ENCODE measurements at places on chromosomes 16 and 17.

DNA sequence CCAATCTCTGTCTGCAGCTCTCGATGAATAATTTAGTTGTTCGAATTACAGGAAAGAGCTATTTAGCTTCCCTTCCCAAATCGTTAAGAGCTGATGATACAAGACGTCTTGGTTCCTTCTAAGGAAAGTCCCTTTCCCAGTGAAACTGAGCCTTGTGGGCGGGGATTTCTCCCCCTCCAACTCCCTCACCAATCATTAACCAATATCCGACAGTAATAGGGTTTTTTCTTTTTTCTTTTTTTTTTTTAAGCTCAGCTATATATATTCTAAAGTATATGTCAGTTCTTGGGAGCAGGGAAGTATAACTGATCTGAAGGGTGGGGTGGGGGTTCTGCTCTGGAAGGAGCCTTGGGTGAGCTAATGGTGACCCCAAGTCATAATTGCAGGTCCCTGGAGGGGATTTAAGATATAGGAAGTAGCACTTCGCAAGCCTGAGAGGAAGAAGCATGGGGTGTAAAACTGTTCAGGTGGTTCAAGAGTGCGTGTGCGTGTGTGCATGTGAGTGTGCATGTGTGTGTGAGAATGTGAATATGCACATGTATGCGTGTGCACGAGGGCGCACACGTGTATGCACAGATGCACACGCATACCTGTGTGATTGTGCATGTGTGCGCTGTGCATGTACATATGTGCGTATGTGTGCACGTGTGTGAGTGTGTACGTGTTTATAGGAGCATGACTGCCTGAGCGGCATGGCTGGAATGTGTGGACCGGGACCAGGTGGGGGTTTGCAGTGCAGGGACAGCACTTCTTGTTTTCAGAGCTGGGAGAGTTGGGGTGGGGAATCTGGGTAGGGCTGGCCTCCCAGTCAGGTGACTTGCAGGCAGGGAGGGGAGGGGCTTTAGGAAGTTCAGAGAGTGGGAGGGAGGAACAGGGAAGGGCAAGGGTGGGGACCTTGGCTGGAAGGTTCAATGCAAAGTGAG is 42.7 kb downstream of the SOCS3 start:
- no peak for DNase-seq

DNA sequence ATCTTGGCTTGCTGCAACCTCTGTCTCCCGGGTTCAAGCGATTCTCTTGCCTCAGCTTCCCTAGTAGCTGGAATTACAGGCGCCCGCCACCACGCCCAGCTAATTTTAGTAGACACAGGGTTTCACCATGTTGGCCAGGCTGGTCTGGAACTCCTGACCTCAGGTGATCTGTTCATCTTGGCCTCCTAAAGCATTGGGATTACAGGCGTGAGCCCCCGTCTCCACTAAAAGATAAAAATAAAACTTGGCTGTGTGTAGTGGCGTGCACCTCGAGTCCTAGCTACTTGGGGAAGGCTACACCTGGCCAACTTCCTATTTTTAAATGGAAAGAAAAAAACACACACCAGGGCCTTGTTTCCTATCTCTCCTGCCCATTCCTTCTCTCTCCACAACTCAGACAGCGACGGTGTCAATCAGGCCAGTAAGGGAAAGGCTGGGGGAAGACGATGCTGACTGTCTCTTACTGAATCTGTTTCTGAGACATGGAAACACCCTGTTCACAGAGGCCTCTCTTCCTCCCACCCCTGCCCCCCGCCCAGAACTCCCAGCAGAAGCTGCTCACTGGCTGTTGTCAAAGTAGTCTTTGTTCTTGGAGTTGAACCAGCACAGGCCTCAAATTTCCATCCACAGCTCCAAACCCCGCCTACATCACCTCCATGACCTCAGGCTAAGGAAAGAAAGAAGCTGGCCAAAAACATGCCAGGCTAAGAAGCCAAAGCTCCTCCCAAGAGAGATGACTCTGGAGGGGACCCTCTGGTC is 96.6 kb downstream of the NXN start:
- no peak for DNase-seq

DNA sequence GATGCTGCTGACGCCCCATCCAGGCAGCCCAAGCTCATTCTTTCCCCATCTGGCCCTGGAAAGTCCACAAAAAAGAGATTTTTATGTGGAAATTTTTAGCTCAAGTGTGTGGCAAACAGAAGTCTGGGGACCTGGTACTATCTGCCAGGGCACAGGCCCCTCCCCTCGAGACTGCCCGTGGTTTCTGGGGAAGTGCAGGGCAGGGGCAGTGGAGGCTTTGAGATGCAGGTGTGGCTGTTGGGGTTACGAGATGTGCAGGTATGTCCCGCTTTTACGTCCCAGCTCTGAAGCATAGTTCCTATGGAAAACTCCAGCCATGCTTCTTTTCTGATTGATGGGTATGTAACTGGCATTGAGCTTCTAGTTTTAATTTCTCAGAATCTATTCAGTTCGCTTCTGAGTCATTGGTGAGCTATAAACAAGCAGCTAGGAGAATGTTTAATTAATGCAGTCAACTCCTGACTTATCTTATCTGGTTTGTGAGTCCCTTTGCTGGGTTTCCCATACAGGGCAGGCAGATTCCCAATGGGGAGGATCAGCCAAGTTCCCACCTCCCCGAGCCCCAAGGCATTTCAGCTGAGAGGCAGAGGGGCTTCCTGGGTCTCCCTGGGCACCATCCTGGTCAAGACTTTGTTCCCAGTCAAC is 16.2 kb downstream of the TBX4 start:
- DNase-seq, result no peak

- DNase-seq, result peak; percentile 57
These were observed at the start of gene SDR42E1 for GRCh38 chr16:82011199-82011641. SDR42E1 (minus strand) TSS chr16:82011470; CDS start chr16:82000858, 10,612 bp downstream.

- DNase-seq, result no peak
These were observed 1.6 kb upstream of the MRPL38 start for GRCh38 chr17:75906143-75906884.

- DNase-seq, result no peak
These were observed 1.5 kb upstream of the CLDN7 start for GRCh38 chr17:7263801-7264078.

- DNase-seq, result no peak
These were observed 388 bp downstream of the OXLD1 start for GRCh38 chr17:81666092-81666341.

GRCh38 chr17:19410875-19411620 is at the start of gene RNF112:
RNF112 (plus strand) TSS chr17:19411232; CDS start chr17:19411409, 177 bp downstream.
- DNase-seq, result no peak

- no peak for DNase-seq
These were observed 33.2 kb downstream of the EEF2K start for GRCh38 chr16:22239131-22239805.
